ENCODE measurements at places on chromosomes 13 and 19.

DNA sequence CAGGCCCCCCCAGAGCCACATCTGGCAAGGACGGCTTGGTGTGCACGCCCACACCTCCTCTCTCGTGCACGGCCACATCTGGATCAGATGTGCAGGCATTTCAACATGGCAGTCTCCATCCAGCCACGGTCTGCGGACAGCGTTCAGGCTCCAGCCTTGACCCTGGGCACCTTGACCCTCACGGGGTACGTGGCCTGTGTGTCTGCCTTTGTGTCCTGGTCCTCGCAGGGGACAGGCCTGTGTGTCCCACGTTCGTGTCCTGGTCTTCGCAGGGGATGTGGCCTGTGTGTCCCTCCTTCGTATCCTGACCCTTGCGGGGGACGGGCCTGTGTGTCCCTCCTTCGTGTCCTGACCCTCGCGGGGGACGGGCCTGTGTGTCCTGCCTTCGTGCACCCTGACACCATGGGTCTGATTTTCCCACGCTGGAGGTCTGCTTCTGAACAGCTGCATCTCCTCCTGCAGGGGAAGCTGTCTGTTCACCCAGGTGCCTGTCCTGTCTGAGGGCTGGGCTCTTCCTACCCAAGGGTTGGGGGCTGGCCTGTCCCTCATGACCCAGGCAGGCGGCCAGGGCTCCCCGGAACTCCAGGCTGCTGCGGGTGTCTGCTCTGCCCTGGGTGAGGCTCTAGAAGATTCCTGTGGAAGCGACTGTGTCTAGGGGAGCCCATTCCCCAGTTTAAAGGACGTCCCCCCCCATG lies 25.3 kb downstream of the RASA3 start:
- no peak for DNase-seq

- no peak for DNase-seq
Measured at GRCh38 chr13:79496188-79496587, 15.2 kb downstream of the NDFIP2 start.

DNA sequence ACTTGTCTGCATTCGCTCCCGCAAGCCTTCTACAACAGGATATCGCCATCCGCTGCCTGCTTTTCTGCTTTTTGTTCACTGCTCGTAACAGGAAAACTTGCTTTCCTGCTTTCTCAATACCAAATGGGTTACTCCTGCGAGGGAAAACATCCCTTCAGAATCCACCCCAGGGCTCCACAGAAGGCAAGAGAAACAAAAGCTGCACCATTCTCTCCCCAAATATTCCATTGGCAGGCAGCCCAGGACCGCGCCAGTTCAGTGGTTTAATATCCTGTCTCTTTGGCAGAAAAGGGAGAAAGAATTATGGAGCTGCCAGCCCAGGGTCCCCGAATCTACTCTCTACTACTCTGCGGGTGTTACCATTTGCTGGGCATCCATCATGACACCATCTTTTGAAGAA lies 84.7 kb upstream of the DOCK9 start:
- DNase-seq: no peak

DNA sequence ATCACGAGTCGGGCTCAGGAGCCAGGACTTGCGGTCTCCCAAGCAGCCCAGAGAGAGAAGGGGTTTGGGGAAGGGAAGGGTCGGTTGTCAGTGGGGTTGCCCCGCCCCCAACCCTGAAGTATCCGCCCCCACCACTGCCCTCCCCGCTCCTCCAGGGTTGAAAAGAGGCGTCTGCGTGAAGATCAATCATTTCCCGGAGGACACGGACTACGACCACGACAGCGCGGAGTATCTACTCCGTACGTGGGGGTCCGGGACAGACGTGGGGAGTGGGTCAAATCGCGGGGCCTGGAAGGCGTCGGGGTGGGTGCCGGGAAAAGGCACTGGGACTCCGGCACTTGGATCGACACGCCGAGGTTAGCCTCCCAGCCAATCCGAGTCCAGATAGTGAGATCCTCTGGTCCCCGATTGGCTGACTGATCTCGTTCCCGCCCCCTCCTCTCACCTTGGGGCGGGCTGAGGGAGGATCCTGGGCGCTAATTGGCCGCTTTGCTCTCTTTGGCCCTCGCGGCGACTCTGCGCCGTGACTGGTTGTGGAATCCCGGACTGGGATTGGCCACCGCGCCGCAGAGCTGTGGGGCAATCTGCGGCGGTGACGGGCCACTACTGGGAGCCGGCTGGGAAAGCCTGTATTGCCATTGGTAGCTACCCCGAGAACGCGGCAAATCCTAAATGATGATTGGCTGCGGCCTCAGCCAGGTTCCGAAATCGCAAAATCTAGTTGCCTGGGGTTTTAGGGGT lies 13.3 kb upstream of the CACNG6 start:
- DNase-seq: no peak

- no peak for DNase-seq
Measured at GRCh38 chr13:60627071-60627686, 230.2 kb downstream of the TDRD3 start.
